ENCODE measurements at places on chromosomes 4 and X.

DNA sequence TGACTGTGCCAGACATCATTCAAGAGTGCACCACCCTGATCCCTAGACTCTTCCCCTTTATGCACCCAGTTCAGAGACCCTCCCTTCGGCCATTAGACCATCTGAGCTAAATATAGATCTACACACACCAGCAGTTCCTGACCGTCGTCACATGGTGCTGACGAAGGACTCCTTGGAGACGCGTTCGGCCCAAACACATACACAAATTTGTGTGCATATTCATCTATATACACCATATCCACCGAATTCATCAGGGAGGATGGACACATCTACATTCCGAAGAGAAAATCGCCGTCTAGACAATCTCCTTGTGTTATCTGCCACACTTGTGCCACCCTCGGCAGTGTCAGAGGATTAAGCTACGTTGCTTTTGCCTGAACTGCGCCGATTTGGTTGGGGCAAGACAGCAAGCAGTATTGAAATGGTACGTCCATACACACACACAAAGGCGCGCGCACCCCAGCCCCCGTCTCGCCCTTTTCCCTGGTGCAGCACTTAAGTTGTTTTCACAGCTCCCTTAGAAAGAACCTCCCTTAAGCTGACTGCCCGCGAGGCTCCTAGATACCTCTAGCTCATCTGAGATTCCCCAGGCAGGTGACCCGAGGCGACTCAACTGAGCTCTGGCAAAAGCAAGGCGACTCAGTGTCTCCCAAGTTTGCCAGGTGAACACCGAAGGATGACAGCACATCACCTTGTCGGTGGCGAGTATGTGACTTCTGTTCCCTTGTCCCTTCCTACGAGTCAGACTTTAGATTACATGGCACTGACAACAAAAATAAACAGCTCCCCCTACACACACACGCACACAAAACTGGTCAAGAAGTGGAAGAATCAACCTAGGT, 1.0 kb downstream of the RASGEF1B start:
- no peak for DNase-seq

DNA sequence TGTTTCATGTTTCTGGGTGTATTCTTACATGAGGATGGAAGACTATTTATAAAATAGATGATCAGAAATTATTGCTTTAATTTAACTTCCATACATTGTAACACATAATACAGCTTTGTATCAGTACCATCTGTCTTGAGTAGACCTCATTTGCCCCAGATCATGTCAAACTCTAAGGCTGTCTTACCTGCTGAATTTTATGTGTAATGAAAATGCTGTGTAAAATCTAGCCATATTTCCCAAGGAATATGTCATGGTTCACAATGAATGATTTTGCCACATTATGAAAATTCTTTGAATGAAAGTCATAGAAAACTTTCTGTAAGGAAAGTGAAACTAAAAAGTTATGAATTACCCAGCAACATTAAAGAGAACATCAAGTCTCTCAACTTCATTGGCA, 7.4 kb downstream of the BDH2 start:
- no peak for DNase-seq

GRCh38 chrX:40323977-40324376, 226.2 kb upstream of the BCOR start:
- DNase-seq: no peak

DNA sequence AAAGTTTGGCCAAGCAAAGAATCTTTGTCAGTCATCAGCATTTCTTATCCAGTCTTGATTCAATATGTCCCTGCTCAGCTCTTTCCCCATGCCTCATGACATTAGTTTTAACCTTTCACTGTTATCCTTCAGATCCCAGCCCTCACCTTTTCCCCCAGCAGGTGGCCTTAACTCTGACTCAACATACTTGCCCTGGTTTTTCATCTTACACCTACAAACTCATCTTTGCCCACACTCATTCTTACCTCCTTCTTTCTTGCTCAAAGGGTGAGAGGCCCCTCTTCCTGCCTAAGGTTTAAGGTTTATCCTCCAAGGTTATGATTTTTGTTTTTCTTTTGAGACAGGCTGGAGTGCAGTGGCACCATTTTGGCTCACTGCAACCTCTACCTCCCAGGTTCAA, 10.6 kb upstream of the ANXA5 start:
- no peak for DNase-seq

- DNase-seq: no peak
These were observed 132.7 kb downstream of the THOC2 start for GRCh38 chrX:123600181-123600580.
